Immature natural killer cell (primary cell): ENCODE measurements at places on chromosomes 12 and 14.

GRCh38 chr12:118611770-118612169, 235.4 kb downstream of the SUDS3 start:
- DNase-seq, result no peak

- DNase-seq, result no peak
These were observed 238.7 kb upstream of the SEL1L start for GRCh38 chr14:81772381-81772780.

GRCh38 chr12:18837025-18837424, 99.1 kb downstream of the CAPZA3 start:
- DNase-seq, result no peak

- DNase-seq, result no peak
These were observed 1.6 kb downstream of the TMEM179 start for GRCh38 chr14:104602933-104603325.
